Urinary bladder (tissue), 4 donors: ENCODE measurements at places on chromosomes 3 and 15. TPM values are rescaled to one million over a fixed set of nuclear protein-coding genes. Genes with fewer than 3 reads are reported as not detected.

Gene SUCNR1
- total RNA-seq = 0.48 TPM

Gene SST
- total RNA-seq = 2.3 TPM

Gene CSPG5
- total RNA-seq = 2.9 TPM

Gene PP2D1
- not detected for total RNA-seq

Gene PTX3
- 5.1 TPM for total RNA-seq

Gene CCR8
- total RNA-seq = not detected

Gene ZNF774
- 3.3 TPM for total RNA-seq

Gene MAP6D1
- 2.0 TPM for total RNA-seq

Gene NTRK3
- 26.4 TPM for total RNA-seq

Gene SKOR1
- 0.21 TPM for total RNA-seq

Gene POTEB3
- not detected for total RNA-seq

Gene PLCB2
- total RNA-seq = 3.9 TPM

Gene CYP11A1
- total RNA-seq = 0.21 TPM

Gene ISL2
- 1.5 TPM for total RNA-seq

Gene GFM1
- total RNA-seq = 63.1 TPM

Gene SLC28A2
- total RNA-seq = not detected
